Pulmonary artery endothelial cell (primary cell): ENCODE measurements at places on chromosomes 6 and 20. TPM values are rescaled to one million over a fixed set of nuclear protein-coding genes. Genes with fewer than 3 reads are reported as not detected.

GRCh38 chr6:132734694-132735236 lies 20.9 kb upstream of the VNN1 start:
- no peak for DNase-seq

- DNase-seq = no peak
Measured at GRCh38 chr6:98292810-98293209, 541.6 kb upstream of the POU3F2 start.

ZSCAN23 gene
- 0.07 and 0.14 TPM in 2 replicates for total RNA-seq

- DNase-seq = no peak
Measured at GRCh38 chr6:165972139-165972802, 195.4 kb downstream of the TBXT start.

FOXP4 gene
- 2.9 and 3.1 TPM in 2 replicates for total RNA-seq

DNA sequence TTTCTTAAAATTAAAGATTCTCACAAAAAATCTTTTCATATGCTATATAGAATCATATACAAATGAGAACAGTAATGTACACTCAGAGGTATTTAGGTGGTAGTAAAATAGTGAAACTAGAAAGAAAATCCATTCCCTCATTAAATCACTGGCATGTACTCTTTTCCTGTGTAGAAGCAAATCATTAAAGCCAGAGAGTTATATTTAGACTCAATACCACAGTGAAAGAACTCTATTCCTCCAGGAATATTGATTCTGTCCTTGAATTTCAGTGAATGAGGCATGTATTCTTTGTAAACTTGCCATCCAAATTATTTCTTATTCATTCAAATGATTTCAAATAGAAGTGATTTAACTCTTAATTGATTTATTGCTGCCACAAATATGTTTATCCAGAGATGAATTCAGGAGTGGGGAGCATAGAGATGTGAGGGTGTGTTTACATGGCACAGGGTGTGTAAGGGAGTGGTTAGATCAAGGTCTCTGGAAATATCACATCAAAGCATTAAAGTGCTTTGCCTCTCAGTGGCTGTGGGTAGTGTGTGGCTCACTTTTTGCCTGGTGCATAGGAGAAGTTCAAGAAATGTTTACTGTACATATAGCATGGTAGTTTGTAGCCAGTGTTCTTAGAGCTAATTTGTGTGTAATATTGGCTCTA lies 141.2 kb downstream of the FAM83B start:
- DNase-seq = no peak

GRCh38 chr6:34583861-34584604 lies 27.9 kb upstream of the SPDEF start:
- DNase-seq = no peak

TRIM31 gene
- total RNA-seq = not detected in 2 replicates

DNA sequence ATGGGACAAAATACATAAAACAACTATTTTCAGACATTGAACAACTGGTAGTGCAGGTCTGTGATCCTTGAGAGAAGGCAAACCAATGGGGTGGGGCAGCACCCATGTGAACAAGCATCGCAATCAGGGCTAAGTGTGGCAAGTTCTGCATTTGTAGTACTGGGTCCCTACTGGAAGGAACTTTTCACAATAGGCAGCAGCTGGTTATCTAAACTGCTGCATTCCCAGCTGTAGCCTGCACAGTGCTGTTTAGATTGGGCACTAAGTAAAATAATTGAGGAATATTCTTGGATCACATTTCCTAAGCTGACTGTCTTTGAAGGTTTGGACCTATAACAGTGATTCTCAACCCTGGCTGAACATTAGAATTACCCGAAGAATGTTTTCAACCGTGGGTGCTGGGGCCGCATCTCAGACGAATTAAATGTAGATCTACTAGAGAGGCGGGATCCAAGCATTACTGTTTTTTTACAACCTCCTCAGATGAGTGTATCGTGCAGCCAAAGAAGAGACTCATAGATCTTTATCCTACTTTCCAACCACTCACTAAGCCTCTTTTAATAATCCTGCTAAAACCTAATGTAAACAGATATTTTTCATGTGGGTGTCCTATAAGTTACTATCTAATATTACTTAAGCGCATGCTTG lies 12.4 kb upstream of the MAP3K4 start:
- no peak for DNase-seq

- no peak for DNase-seq
Measured at GRCh38 chr6:34484391-34484790, 18.5 kb downstream of the PACSIN1 start.

ACTR5 gene
- total RNA-seq = 11.5 and 14.0 TPM in 2 replicates

DNA sequence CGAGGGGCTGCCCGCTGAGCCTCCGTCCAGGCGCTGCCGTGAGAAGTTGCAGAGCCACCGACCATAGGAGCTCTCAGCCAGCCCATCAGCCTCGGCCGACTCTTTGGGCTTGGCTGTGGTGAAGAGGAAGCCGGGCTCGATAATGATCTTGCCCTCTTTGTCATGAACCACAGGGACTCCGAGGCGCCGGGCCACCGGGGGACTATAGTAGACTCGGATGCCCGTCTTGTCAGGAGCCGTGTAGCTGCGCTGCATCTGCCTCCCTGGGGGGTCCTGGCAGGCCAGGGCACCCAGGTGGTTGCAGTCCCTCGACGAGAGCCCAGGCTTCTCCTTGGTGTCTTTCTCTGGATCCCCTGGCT lies 20.5 kb upstream of the DSN1 start:
- no peak for DNase-seq

NT5E gene
- 187 and 223 TPM in 2 replicates for total RNA-seq

- DNase-seq = no peak
Measured at GRCh38 chr6:50318536-50318935, 268.8 kb upstream of the DEFB112 start.

CLIC5 gene
- total RNA-seq = 0.07 TPM in 1 of 2 replicates, not detected in the other

- DNase-seq = no peak
Measured at GRCh38 chr20:22904905-22905304, 130.2 kb upstream of the SSTR4 start.

DNA sequence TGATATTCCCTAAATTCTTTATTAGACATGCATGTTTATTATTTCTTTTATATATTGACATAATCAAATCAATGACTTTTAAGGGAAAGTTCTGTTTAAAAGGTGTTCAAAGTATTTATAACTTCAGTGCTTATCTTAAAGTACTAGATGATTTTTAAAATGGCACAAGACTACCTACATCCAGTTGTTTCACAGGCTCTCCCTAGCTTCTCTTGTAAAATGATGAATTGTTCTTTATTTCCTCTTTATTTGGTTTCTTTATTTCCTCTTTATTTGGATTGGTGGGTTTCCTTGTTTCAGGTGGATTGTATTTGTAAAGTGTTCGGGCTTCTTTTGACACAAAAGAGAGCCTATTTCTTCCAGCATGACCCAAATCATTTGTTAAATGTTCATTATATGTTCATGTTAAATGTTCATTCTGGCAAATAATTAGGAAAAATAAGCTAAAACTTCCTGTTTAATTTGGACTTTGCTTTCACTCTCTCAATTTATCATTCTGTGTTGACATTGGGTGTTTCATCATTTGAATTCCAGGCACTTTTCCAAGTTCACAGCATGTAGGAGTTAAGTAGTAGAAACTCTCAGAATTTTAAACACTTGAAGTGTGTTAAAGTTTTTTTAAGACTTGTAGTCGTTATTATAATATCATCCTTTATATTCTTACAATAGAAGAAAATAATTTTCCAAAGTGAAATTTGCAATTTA lies 24.6 kb downstream of the MLIP start:
- DNase-seq = no peak

PRDM13 gene
- total RNA-seq = not detected in 2 replicates

DNA sequence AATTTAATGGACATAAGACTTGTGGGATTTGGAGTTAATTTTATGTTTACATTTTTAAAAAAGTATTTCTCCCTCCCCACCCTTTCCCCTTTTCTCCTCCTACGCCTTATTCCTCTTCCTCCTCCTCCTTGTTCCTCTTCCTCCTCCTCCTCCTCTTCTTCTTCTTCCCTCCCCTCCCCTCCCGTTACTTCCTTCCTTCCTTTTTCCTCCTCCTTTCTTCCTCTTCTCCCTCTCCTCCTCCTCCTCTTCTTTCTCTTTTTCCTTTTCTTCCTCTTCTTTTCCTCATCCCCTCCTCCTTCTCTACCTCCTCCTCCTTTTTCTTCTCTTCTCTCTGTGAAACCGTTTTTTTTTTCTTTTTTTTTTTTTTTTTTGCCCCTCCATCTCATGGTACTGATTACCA lies 139.6 kb downstream of the EYA4 start:
- DNase-seq = no peak

SCGN gene
- total RNA-seq = not detected in 2 replicates

CNR1 gene
- 2.6 TPM in 1 of 2 replicates, not detected in the other for total RNA-seq

- no peak for DNase-seq
Measured at GRCh38 chr6:166998256-166999144, 697 bp upstream of the CEP43 start.

- DNase-seq = no peak
Measured at GRCh38 chr6:10384610-10385523, 30.0 kb downstream of the TFAP2A start.
